ENCODE measurements at places on chromosomes 2 and 18. TPM values are rescaled to one million over a fixed set of nuclear protein-coding genes. Genes with fewer than 3 reads are reported as not detected.

The FHOD3 gene
- 18.7 TPM for total RNA-seq

The CWC22 gene
- total RNA-seq, result 14.3 TPM

The ST8SIA3 gene
- not detected for total RNA-seq

The GKN2 gene
- total RNA-seq, result not detected

The CYBRD1 gene
- total RNA-seq, result 9.6 TPM

The GREB1L gene
- total RNA-seq, result 1.5 TPM

The NT5DC4 gene
- total RNA-seq, result not detected

The ZNF24 gene
- 18.6 TPM for total RNA-seq

The POLR1B gene
- total RNA-seq, result 14.7 TPM

The FLACC1 gene
- total RNA-seq, result not detected

The ABCB11 gene
- total RNA-seq, result 0.28 TPM

The IHH gene
- not detected for total RNA-seq

The CFC1 gene
- not detected for total RNA-seq

The TMEM178A gene
- total RNA-seq, result 0.56 TPM

The DBI gene
- 209 TPM for total RNA-seq

The CDK5R2 gene
- total RNA-seq, result not detected

The SH3RF3 gene
- 1.1 TPM for total RNA-seq

The ZFAND2B gene
- 31.5 TPM for total RNA-seq

The TMEFF2 gene
- total RNA-seq, result 0.19 TPM

The NCKAP5 gene
- 1.8 TPM for total RNA-seq

The GALR1 gene
- total RNA-seq, result not detected

Measured in airway epithelial cell (primary cell).